Psoas muscle (tissue), 8 donors: ENCODE measurements at places on chromosomes 11 and 22. TPM values are rescaled to one million over a fixed set of nuclear protein-coding genes. Genes with fewer than 3 reads are reported as not detected.
A peak's percentile ranks its signal among the peaks of the same experiment; 100 is the strongest.

C11orf42 gene
- not detected for total RNA-seq

CATSPER1 gene
- not detected for total RNA-seq

SCGB1C1 gene
- not detected for total RNA-seq

PYGM gene
- 2,203 TPM for total RNA-seq

SAC3D1 gene
- total RNA-seq: 12.3 TPM

SEPTIN5 gene
- 6.0 TPM for total RNA-seq

OR51E2 gene
- total RNA-seq: 0.19 TPM

- DNase-seq: peak; percentile 70
Measured at GRCh38 chr22:28009272-28009827, 90.3 kb upstream of the PITPNB start.

GRCh38 chr11:65585396-65586246 is 9.8 kb downstream of the EHBP1L1 start:
- DNase-seq: no peak

- DNase-seq: peak; percentile 79
Measured at GRCh38 chr11:19633276-19633675, 79.4 kb upstream of the NAV2 start.

GRCh38 chr11:230431-230830 is 5.7 kb downstream of the SIRT3 start:
- DNase-seq: no peak

DNA sequence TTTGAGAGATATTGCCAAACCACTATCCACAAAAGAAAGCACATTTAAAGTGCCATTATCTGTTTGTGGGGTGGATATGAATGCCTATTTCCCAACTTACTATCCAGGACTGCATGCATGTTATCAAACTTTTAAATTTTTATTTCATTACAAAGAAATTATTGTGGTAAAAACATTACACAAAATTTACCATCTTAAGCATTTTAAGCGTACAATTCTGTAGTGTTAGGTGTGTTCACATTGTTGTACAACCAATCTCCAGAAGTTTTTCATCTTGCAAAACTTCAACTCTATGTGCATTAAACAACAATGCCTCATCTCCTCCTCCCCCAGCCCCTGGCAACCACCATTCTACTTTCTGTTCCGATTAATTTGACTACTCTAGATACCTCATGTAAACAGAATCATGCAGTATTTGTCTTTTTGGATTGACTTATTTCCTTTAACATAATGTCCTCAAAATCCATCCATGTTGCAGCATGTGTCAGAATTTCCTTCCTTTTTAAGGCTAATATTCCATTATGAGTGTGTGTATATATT is 17.6 kb upstream of the CD44 start:
- DNase-seq: no peak

DNA sequence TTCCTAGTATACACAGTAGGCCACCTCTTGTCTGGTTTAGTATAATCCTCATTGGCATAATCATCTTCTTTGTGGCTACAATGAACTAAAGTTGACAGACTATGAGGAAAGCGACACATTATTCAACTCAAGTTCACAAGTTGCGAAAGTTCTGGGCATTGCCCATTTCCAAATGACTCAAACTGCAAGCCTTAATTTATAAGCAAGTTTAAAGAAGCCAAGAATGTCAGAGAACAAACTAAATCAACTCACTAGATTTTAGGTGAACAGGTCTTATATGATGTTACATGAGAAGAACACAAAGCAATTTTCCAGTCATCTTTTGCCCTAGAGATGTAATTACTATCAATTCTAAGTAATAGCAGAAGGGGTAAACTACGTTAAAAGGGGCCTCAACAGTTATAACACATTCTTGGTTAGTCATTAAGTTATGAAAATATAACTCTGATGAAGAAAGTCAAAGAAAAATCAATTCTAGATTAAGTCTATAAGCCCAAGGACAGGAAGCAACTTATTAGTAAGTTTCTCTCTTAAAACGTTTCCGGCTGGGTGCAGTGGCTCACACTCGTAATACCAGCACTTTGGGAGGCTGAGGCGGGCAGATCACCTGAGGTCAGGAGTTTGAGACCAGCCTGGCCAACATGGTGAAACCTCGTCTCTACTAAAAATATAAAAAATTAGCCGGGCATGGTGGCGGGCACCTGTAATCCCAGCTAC is 21.5 kb downstream of the PICALM start:
- no peak for DNase-seq

- peak; percentile 57 for DNase-seq
Measured at GRCh38 chr11:66277471-66278362, at the start of gene CNIH2. TSS of gene CNIH2 (plus strand) at chr11:66278175. CDS start at chr11:66278457, 282 bp downstream.

DNA sequence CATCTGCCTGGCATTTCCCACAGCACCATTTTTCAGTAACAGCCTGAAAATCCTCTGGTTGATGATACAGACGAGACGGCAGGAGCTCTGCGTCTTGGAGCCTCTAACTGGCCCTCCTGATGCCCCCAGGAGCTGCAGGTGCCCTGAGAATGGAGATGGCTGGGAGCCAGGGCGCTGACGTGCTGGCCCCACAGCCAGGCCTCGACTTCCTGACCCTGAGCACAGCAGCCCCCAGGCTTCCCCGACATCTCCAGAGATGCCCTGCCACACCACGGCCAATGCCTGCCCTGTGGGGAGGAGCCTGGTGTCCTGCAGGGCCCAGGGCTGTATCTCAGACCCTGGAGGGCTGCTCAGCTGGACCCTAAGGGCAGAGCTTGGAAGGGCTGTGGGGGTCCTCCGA is 21.5 kb downstream of the TOLLIP start:
- DNase-seq: no peak

- DNase-seq: no peak
Measured at GRCh38 chr11:59857439-59858434, 8.6 kb downstream of the TCN1 start.

- no peak for DNase-seq
Measured at GRCh38 chr11:128962896-128963295, 20.2 kb upstream of the TP53AIP1 start.

GRCh38 chr11:87897071-87897470 is 278.2 kb downstream of the RAB38 start:
- no peak for DNase-seq

DNA sequence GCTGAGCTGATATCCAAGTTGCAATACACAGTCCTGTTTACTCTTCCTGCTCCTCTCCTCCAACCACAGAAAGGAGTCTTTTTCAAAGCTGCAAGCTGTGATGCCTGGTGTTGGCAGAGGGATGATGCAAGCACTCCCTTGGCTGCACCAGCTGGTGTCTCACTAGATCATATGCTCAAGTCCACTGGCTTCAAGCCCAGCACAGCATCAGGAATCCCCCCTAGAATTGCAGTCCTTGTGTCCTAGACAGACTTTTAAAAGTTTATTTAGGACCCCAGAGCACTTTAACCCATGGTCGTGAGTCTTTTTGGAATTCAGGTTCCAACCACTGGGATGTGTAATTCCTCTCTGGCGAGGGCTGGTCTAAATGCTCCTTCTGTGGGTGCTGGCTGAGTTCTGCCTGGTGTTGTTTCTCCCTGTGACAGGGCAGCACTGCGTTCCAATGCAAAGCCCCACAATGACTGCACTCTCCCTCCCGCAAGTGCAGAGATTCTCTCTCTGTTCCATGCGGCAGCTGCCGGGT is 1.9 kb upstream of the HEPN1 start:
- no peak for DNase-seq

DNA sequence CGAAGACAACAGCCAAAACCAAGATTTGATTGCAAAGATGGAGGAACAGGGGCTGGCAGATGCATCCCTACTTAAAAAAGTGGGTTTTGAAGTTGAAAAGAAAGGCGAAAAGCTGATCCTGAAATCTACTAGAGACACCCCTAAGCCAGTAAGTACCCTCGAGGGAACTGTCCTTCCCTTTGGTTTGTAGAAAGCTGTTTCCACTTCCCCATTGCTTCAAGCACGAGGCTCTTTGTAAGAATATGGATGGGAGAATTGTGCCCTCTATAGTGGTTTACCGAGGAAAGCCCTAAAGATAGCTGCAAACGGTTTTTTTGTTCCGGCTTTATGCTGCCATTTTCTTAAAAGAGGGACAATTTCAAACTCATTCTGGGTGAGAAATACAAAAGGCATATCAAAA is 133.9 kb downstream of the WNT7B start:
- DNase-seq: no peak

- no peak for DNase-seq
Measured at GRCh38 chr11:115153135-115153534, 351.1 kb downstream of the CADM1 start.

GRCh38 chr11:74714904-74715303 is 16.3 kb downstream of the CHRDL2 start:
- DNase-seq: no peak

- no peak for DNase-seq
Measured at GRCh38 chr11:135036488-135037297, 624.7 kb upstream of the B3GAT1 start.

DNA sequence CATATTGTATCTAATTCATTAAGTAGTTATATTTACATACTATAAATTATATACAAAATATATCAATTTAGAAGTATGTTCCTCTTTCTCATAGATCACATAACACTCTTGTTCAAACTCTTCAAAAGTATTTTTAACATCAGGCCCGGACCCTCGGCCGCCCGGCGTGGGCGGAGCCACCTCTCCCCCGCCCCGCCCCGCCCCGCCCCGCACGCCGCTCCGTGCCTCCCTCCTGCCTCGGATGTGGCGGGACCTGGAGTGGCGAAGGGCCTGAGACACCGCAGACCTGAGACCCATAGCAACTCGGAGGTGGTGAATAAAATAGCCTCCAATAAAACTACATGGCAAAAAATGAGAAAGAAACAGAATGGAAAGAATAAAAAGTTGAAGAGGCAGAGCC is 105.9 kb upstream of the BDNF start:
- no peak for DNase-seq

DNA sequence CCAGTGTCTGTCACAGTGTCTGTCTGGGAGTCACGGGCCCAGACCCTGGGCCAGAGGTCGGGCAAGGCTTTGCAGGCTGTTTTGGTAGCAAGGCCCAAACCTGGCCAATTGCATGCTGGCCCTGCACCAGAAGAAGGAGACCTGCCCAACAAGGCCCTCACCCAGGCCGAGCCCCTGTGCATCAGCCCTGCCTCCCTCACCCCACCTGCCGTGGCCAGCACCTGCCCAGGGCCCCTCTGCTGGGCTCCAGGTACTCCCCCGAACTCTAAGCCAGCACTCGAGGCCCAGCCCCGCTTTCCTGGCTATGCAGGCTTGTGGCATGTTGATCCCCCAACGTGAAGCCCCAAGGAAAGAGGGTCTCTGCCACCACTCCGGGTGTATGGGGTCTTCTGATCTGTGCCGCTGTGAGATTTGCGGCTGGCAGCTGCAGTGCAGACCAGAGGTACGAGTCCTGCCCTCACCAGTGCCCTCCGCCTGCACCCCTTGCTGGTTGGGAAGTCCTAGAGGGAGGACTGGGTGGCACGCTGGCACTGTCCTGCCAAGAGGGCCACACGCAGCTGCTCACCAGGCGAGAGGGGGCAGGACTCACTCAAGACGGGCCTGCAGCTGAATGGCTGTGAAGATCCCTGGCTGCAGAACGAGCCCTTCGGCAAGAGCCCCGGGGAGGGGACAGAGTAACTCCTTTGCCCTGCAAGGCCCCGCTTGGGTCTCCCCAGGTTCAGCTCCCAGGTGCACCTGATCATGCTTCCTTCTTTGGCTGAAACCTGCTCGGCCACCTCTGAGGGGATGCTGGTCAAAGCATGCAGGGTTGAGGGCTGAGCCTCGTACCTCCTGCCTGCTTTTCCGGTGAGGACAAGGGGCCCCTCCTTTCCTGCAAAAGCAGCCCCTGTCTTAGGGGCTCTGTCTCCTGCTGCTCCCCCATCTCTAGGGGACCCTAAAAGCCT is 6.7 kb upstream of the SEPTIN5 start:
- DNase-seq: peak; percentile 11

DNA sequence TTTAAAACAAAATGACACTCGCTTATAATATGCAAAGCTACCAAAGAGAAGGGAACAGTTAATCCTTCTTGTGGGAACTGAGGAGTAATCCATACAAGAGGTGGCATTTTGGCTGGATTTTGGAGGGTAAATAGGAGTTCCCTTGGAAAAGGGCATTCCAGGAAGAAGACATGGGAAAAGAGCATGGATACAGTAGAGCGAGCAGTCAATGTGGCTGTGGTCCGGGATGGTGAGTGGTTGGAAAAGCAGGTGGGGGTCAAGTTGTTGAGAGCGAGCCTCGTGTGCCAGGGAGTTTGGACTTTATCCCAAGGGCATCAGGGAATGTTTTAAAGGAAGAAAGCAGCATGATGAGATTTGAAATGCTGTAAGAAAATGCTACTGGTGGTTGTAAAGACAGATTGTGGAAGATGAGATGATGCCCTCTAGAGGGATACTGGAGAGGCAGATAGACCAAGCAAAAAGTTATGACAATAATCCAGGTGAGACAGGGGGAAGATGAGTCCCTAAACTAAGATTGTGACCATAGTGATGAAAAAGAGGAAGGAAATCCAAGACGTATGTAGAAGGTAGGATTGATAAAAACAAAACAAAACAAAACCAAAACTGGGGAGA is 3.8 kb upstream of the MMP7 start:
- no peak for DNase-seq

DNA sequence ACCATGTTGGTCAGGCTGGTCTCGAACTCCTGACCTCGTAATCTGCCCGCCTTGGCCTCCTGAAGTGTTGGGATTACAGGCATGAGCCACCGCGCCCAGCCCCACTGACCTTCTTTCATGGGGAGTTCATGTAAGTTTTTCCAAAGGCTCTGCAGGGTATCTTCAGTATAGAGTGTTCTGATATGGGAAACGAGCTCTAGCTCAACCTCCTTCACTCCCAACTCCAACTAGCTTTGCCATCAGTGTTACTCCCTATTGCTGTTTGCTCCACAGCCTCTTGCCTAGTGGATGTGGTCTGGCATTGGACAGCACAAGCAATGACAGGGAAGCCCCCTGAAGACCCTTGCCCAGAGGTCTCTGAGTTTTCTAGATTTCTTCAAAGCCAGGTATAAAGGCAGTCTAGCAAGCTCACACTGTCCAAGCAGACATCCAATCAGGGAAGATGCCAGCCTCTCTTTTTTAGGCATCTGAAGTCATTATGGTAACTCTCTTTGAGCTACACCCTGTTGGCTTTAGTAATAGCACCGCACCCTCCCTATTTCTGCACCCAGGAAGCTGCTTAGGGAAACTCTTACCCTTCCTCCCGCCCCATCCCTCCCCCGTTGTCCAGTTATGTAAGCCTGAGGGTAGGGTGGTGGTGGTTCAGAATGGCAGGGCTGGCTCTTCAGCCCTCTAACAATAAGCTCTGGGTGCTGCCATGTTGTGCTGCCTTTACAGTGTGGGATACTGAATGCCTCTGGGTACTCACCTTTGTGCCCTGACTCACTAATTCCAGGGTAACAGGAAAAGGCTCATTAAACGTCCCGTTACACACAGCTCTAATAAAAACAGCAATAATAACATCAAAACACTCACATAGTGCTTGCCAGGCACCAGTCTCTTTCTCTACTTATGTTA is 41.4 kb upstream of the CLDN5 start:
- DNase-seq: no peak

GRCh38 chr11:10317151-10317755 is 12.4 kb downstream of the ADM start:
- DNase-seq: no peak

- peak; percentile 20 for DNase-seq
Measured at GRCh38 chr11:2129308-2129698, 9.9 kb downstream of the IGF2 start.
